ENCODE measurements at places on chromosomes 6 and 20.
A peak's percentile ranks its signal among the peaks of the same experiment; 100 is the strongest.

DNA sequence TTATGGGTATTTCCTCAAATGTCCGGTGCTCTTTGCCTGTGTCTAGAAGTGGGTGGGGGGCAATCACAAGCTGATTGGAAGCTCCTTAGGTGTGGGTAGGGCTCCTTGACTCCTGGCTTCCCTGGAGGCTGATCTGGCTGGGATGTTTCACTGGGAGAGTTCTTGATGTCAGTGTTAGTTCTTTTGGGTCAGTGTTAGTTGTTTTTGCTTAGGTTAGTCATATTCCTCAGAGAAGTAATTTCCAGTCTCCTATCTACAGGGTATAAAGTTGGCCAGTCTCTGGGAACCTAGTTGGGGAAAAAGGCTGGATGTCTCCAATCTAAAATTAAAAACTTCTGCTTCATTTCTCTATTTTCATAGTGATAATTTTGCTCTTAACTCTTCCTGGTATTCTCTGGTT, 23.6 kb downstream of the CDC5L start:
- no peak for DNase-seq

DNA sequence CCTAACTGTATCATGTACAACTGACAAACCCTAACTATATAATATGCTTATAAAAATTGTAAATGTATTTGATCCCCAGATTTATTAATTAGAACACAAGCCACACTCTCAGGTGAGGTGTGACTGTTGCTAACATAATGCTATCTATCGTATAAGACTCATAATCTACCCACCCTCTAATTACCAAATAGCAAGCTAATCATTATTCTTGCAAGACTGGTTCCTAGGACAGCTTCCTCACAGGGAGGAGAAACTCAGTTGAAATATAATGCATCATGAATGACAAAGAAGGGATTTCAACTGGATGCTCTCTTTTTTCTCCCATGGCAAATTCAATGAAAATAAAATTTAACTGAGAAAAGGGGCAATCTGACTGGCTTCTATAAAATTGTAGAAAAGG, 35.4 kb downstream of the ELOVL4 start:
- no peak for DNase-seq

GRCh38 chr6:36245572-36246061, 24.2 kb upstream of the PNPLA1 start:
- DNase-seq: peak; percentile 11

GRCh38 chr6:168640181-168640580, 199.2 kb downstream of the SMOC2 start:
- DNase-seq: no peak

DNA sequence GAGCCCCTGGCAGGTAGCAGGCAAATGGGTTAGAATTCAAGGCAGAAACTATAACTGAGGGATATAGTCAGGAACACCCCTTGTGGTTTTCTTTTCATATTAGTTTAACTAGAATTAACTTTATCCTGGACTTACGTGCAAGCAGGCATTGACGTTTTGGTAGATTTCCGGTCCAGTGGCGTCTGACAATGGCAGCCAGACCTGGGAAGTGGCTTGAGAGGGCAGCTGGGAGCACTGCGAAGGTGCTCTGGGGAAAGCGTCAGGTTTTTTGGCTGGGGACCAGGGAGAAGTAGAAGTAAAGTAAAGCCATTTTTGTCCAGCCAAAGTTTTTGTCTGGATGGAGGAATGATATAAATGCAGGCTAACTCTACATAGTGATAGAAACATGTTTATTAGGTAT, 8.4 kb upstream of the ACSS1 start:
- DNase-seq: no peak

Measured in stimulated activated CD4-positive, alpha-beta T cell treated with anti-CD3 and anti-CD28 coated beads, Interleukin-2, amount 100 ng/mL, for 24 hours (primary cell).